ENCODE measurements at places on chromosomes 6 and 20. TPM values are rescaled to one million over a fixed set of nuclear protein-coding genes. Genes with fewer than 3 reads are reported as not detected.

- no peaks in the 10 kb centered on the region for H3K36me3 ChIP-seq
- DNase-seq: no peak
- H3K27me3 ChIP-seq: no peaks in the 10 kb centered on the region
- H3K27ac ChIP-seq: no peak overlapping the region
- no peaks in the 10 kb centered on the region for H3K4me1 ChIP-seq
Measured at GRCh38 chr6:17966451-17966850, 21.0 kb downstream of the KIF13A start.

DNA sequence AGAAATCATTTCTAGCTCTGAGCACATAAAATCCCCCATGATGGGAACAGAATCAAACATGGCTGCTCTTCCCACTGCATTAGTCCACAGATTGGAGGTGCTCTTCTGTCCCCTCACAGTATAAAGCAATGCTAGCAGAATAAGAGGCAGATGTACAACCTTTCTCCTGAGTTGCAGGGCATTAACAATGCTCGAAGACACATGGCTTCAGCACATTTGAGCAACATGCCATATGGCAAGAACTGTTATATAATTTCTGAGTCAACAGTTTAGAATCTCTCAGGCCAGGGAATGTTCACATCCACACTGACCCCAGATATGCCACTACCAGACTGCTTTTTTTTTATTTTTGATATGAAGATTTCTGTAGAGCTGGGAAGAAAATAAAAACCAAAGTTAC is 119.6 kb downstream of the KIF13A start:
- H3K4me1 ChIP-seq: no peaks in the 10 kb centered on the region
- no peaks in the 10 kb centered on the region for H3K36me3 ChIP-seq
- H3K27me3 ChIP-seq: no peaks in the 10 kb centered on the region
- no peak overlapping the region for H3K27ac ChIP-seq
- H3K4me3 ChIP-seq: no peak overlapping the region

Gene GJA10
- polyA plus RNA-seq: not detected

DNA sequence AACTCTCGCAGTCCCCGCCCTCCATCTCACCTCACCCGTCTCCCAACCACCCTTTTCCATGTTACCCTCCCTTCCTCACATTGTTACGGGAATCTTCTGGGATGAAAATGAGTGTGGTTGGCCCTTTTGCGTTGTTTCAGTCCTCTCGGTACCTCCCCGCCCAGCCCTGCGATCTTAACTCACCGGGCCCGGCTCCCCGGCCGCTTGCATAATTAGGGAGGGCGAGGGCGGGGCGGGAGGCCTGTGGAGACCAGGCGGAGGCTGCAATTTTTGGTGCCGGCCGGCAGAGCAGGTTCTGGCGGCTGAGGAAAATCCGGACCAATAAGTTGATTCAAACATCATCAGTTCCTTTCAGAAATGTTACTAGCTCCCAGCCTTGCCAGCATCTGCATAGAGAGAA is 25.2 kb downstream of the TFAP2B start:
- no peak overlapping the region for H3K27ac ChIP-seq
- no peak overlapping the region for H3K4me3 ChIP-seq
- DNase-seq: no peak
- peaks cover 15% of the 10 kb centered on the region for H3K27me3 ChIP-seq
- no peaks in the 10 kb centered on the region for H3K36me3 ChIP-seq
- no peaks in the 10 kb centered on the region for H3K4me1 ChIP-seq

Gene CST4
- polyA plus RNA-seq: not detected

DNA sequence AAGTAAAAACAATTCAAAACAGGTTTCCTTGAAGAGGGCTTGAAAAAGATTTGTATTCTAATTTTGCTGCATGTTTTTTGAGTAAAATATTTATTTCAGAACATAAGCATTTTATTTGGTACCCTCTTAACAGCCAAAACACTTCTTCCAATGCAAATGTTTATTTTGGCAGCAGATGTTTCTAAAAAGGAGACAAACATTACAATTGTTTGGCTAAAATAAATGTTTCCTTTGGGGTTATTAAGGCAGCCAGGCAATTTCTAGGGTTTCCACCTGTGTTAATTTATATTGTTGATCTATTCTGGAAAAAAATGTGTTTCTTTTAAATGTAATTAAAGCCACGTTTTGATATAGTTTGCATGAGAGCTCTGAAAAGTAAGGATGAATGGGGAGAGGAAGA is 56.6 kb downstream of the ARID1B start:
- H3K27me3 ChIP-seq: no peaks in the 10 kb centered on the region
- no peaks in the 10 kb centered on the region for H3K36me3 ChIP-seq
- H3K4me1 ChIP-seq: no peaks in the 10 kb centered on the region
- no peak overlapping the region for H3K4me3 ChIP-seq
- no peak overlapping the region for H3K27ac ChIP-seq
- no peak for DNase-seq

Gene TSHZ2
- polyA plus RNA-seq: 0.10 TPM

- no peak overlapping the region for H3K4me3 ChIP-seq
- no peak for DNase-seq
- no peaks in the 10 kb centered on the region for H3K4me1 ChIP-seq
Measured at GRCh38 chr20:36830791-36831691, 44.9 kb upstream of the TLDC2 start.

Gene FOXC1
- not detected for polyA plus RNA-seq

GRCh38 chr20:13934992-13935894 is 55.2 kb downstream of the SEL1L2 start:
- H3K27ac ChIP-seq: no peak overlapping the region
- H3K4me3 ChIP-seq: no peak overlapping the region
- no peak for DNase-seq
- no peaks in the 10 kb centered on the region for H3K4me1 ChIP-seq
- no peaks in the 10 kb centered on the region for H3K36me3 ChIP-seq

DNA sequence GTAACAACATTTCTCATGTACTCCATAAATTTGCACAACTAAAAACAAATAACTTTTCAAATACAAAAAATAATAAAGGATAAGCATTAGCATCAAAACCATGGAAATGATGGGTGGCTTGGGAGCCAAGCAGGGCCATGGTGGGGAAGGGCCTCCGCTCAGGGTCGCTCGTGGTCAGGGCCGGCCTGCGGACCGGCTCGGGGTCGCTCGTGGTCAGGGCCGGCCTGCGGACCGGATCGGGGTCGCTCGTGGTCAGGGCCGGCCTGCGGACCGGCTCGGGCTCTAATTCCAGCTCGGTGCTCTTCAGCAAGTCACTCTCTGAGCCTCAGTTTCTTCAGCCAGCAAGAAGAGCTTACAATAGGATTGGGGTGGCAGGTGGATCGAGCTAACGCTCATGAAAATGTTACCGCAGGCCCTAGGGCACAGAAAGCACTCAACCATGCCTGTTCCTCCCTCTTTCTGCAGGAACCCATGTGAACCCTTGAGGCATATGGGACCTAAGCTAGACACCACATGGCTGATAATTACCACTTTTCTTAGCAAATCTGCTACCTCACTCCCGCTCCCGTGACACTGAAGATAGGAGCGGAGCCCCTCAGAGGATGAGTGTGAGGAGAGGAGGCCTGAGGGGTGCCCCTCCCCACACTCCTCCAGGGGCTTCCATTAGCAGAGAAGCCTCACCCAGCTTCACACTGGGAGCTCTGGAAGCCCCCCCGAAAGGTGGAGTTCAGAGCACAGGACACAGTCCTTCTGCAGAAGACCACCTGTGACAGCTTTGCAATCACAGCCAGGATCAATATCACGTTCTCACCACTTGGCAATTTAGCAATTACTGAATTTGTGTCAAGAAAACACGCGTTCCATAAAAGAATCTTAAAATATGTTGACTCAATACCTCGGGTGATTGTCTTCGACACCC is 103.0 kb downstream of the PSMB1 start:
- no peak for DNase-seq
- H3K36me3 ChIP-seq: no peaks in the 10 kb centered on the region
- H3K27ac ChIP-seq: no peak overlapping the region
- H3K4me3 ChIP-seq: no peak overlapping the region
- no peaks in the 10 kb centered on the region for H3K4me1 ChIP-seq

DNA sequence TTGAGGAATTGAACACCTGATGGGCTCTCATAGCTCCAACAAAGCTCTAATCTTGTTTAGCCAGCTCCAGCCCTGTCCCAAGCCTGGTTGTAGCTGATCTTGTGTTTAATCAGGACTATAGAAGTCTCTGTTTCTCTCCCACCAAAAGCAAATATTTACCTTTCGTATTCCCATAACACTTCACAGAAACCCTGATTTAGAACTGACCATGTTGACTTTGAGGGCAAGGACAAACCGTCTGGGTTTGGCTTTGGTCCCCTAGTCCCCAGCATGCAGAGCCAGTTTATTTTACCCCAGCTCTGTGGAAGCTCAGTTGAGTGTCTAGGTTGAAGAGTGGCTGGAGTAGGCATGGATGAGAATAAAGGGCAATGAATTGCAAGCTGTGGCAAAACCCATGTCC is 18.0 kb upstream of the SIM1 start:
- no peak overlapping the region for H3K4me3 ChIP-seq
- no peak overlapping the region for H3K27ac ChIP-seq
- H3K27me3 ChIP-seq: peaks cover 3% of the 10 kb centered on the region
- no peaks in the 10 kb centered on the region for H3K36me3 ChIP-seq

DNA sequence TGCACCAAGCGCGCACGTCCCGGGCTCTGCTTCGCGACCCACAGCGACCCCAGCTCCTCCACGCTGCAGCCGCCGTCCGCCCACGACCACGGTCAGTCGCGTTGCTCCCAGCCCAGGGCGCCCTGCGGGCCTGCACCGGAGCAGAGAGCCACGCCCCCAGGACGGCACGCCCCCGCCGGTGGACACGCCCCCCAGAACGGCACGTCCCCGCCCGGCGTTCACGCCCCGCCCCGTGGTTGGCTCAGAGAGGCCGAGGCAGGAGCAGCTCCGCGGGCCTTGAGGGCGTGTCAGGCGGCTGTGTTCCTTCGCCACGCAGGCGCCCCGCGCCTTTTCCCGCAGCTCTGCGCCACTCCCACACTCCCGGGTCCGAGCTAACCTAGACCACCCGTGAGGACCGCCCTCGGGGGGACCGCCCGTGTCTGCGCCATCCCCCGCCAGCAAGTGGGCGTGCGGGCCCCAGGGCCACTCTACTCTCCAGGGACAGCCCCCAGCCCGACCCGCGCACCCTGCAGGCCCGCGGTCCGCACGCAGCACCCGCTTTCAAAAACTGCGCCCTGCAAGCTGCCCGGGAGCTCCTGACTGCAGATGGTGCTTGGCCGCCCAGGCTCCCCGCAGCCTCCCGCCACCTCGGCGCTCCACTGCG is at the start of gene RNASET2:
Gene RNASET2, minus strand, starts transcription at position 107 of the 643 bp plus-strand sequence. CDS start 368 bp downstream, outside the sequence.
- no peaks in the 10 kb centered on the region for H3K27me3 ChIP-seq
- H3K4me3 ChIP-seq: peak within 1 kb of the TSS; percentile 91
- no peaks in the 10 kb centered on the region for H3K36me3 ChIP-seq
- H3K27ac ChIP-seq: peak within 1 kb of the TSS; percentile 84

Gene CTSZ
- 1.5 TPM for polyA plus RNA-seq

Gene CRISP3
- not detected for polyA plus RNA-seq

DNA sequence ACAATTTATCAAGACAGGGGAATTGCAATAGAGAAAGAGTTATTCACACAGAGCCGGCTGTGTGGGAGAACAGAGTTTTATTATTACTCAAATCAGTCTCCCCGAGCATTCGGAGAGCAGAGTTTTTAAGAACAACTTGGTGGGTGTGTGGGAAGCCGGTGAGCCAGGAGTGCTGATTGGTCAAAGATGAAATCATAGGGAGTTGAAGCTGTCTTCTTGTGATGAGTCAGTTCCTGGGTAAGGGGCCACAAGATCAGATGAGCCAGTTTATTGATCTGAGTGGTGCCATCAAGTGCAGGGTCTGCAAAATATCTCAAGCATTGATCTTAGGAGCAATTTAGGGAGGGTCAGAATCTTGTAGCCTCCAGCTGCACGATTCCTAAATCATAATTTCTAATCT is 50.0 kb upstream of the ECI2 start:
- no peaks in the 10 kb centered on the region for H3K4me1 ChIP-seq
- H3K27ac ChIP-seq: no peak overlapping the region
- H3K4me3 ChIP-seq: no peak overlapping the region
- DNase-seq: no peak
- H3K36me3 ChIP-seq: no peaks in the 10 kb centered on the region

- no peak overlapping the region for H3K27ac ChIP-seq
- no peaks in the 10 kb centered on the region for H3K27me3 ChIP-seq
- no peaks in the 10 kb centered on the region for H3K36me3 ChIP-seq
Measured at GRCh38 chr6:1170794-1171193, 141.1 kb upstream of the FOXQ1 start.

Gene DOK5
- polyA plus RNA-seq: not detected

Gene CDSN
- polyA plus RNA-seq: not detected

- no peaks in the 10 kb centered on the region for H3K4me1 ChIP-seq
- H3K36me3 ChIP-seq: no peaks in the 10 kb centered on the region
- no peak overlapping the region for H3K4me3 ChIP-seq
Measured at GRCh38 chr6:93825950-93826349, 406.6 kb upstream of the EPHA7 start.

DNA sequence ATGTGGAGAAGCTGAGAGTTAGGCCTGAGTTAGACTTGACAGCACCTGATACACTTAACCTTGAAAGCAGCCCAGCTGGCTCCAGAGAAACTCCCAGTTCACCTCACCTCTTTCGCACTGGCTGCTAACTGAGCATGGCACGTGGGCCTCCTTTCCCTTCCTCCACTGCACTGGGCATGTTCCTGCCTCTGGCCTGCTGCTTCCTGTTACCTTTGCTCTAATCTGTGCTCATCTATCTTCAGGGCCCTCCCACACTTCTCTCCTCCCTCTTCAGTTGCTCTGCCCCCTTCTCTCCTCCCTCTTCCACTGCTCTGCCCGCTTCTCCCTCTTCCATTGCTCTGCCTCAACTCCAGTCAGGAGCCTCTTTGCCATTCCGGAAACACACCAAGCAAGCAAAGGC is 13.7 kb upstream of the UBE2V1 start:
- H3K36me3 ChIP-seq: peaks cover 40% of the 10 kb centered on the region
- no peak for DNase-seq
- no peaks in the 10 kb centered on the region for H3K27me3 ChIP-seq
- no peak overlapping the region for H3K27ac ChIP-seq

GRCh38 chr20:48921883-48922820 is 641 bp downstream of the ARFGEF2 start:
- peak overlapping the region; percentile 90 for H3K27ac ChIP-seq
- H3K27me3 ChIP-seq: no peaks in the 10 kb centered on the region

DNA sequence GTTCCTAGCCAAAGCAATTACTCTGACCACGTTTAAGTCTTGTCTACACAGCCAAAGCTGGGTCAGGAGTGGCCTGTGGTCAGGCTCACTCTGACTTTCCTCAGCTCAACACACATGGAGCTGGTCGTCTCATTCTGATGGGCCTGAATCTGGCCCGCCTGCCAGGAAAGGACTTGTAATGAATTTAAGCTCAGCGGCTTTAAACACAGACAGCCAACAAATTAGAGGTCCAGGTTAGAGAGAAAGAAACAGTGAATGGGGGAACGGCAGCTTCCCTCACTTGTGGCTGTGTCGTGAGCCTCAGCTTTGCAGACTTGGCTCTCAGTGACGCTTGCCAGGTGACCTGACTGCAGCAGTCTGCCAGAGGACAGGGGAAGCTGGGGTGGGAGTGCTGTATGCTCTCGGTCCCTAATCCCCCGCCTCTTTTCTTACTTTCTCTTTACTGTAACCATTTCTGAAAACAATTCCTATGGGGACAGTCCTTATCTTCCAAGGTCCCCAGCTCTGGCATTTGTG is 121.9 kb upstream of the AGPAT4 start:
- H3K27me3 ChIP-seq: no peaks in the 10 kb centered on the region
- H3K27ac ChIP-seq: no peak overlapping the region
- DNase-seq: no peak
- H3K4me1 ChIP-seq: peaks cover 7% of the 10 kb centered on the region
- H3K36me3 ChIP-seq: no peaks in the 10 kb centered on the region

- H3K27ac ChIP-seq: peak overlapping the region; percentile 9
- peaks cover 18% of the 10 kb centered on the region for H3K4me1 ChIP-seq
- H3K4me3 ChIP-seq: peak overlapping the region; percentile 27
- no peak for DNase-seq
Measured at GRCh38 chr6:10838794-10839333, 525 bp upstream of the MAK start.

GRCh38 chr6:11672256-11672655 is 106.3 kb downstream of the ADTRP start:
- DNase-seq: no peak
- no peak overlapping the region for H3K4me3 ChIP-seq
- no peaks in the 10 kb centered on the region for H3K4me1 ChIP-seq
- H3K27me3 ChIP-seq: peaks cover 7% of the 10 kb centered on the region
- H3K27ac ChIP-seq: no peak overlapping the region

All from CD8-positive, alpha-beta memory T cell (primary cell).